ENCODE measurements at places on chromosomes 12 and 14.

DNA sequence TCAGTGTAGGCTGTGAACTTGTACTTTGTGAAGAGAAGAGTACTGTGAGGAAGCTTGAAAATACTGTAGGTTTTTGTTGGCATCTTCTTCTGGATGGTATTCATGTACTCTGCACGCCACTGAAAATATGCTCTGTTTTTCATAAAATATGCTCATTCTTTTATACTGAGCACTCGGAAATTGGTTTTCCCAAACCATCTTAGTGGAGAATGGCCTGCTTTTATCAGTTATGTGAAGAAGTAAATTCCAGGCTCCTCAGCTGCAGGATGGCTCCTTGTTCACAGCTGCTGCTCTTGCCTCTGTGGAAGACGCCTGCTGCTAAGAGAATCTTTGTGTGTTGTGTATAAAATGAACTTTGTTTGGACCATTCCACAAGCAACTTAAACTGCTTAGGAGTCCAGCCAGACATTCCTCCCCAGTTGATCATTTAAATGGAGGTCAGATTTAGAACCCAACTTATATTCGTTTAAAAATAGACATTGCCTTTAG lies 443.5 kb upstream of the RGS6 start:
- peak; percentile 69 for DNase-seq

- DNase-seq = no peak
These were observed 14.1 kb downstream of the PYROXD1 start for GRCh38 chr12:21451529-21451928.

DNA sequence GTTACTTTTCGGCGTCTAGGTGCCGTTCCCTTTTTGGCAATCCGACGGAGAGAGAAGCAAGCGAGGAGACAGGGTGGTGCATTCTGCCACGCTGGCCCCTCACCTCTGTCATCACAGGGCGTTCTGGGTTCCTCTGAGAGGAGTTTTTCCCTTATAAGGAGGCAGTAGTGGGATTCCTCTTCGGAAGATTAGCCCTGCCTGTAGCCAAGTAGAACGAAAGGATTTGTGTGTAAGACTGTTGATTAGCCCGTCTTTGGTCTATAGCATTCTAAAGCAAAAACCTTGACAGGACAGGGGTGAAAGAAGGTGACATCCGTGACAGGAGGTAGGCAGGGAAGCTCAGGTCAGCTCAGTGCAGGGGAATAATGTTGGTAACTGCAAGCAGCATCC lies 9.1 kb upstream of the NEMF start:
- peak; percentile 73 for DNase-seq

DNA sequence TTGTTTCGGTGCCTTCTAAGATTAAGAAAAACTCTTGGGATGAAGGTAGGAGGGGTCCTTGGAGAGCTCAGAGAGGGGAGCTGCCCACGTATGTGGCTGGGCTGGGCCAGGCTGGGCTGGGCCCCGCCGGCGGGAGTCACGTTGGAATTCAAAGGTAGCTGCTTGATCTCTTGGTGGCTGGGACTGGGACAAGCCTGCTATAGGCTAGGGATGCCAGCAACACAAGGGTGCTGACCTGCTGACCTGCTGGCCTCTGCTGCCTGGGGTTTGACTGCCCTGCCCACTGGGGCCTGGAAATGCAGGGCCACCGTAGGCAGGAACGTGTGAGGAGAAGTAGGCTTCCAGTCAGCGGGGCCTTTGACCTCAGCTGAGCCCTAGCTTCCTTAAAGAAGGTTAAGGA lies 52.8 kb upstream of the GTF2A1 start:
- no peak for DNase-seq

GRCh38 chr12:57248934-57249742 lies 1.8 kb downstream of the STAC3 start:
- DNase-seq = no peak

- no peak for DNase-seq
These were observed 1.2 kb upstream of the NEK9 start for GRCh38 chr14:75127903-75128595.

DNA sequence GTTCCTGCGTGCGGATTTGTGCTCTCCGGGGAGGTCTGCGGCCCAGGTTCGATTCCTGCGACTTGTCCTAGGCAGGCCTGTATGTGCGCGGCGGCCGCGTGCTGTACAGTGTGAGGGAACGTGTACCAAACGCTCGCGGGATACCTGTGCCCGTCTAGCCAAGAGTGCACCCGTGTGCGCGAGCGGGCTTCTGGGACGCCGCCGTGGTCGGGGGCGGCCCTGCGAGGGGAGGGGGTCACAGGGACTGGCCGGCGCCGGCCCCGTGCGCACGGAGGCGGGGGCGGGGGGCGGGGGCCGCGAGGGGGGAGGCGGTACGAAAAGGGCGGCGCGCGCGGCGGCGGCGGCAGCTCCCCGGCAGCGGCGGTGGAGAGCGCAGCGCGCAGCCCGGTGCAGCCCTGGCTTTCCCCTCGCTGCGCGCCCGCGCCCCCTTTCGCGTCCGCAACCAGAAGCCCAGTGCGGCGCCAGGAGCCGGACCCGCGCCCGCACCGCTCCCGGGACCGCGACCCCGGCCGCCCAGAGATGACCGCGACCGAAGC lies at the start of gene DLK1:
DLK1 (plus strand) TSS at position 343 of the 536 bp plus-strand sequence; CDS start at position 520, 177 bp downstream.
- DNase-seq = no peak

DNA sequence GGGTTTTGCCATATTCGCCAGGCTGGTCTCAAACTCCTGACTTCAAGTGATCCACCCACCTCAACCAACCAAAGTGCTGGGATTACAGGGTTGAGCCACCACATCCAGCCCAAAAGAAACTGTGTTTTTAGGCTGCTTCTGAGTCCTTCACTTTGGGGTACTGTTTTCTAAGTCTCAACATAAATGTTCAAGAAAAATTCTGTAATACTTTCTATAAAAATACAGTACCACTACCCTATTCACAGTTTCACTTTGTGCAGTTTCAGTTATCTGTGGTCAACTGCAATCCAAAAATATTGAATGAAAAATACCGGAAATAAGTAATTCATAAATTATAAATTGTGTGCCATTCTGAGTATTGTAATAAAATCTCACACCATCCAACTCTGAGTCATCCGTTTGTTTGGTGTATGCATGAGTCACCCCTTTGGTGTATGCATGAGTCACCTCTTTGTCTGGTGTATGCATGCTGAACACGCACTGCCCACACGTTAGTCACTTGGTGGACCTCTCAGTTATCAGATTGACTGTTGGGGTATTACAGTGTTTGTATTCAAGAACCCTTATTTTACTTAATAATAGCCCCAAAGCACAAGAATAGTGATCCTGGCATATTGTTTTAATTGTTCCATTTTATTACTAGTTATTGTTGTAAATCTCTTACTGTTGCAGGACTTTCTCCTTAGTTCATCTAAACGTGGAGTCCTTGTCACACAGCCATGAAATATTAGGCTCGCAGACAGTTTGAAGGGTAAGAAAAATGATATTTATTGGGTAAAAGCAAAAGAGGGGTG lies 190.2 kb downstream of the FSCB start:
- DNase-seq = no peak

- no peak for DNase-seq
These were observed 26.3 kb downstream of the PAPLN start for GRCh38 chr14:73263606-73264005.

DNA sequence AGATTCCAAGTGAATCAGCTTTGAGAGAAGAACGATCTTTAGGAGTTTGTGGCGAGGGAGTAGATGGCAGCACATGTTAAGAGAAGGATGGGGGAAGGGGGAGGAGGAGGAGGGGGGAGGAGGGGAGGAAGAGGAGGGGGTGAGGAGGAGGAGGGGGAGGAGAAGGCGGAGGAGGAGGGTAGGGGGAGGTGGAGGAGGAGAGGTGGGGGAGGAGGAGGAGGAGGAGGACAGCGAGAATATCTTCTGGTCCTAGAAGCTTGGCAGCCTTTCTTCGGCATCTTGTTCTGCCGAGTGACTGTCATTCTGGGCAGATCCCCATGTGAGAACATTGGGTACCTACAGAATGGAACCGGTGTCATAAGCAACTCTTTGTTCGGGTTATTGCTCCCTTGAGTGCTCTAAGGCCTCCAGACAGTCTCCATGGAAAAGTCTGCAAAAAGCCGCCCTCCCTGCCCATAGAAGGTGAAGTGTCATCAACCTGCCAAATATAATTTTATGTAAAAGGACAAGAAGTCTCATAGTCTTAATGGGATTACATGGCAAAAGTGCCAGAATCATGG lies 6.9 kb downstream of the RFC5 start:
- DNase-seq = no peak

GRCh38 chr14:34450542-34450915 lies 11.5 kb downstream of the SPTSSA start:
- no peak for DNase-seq

DNA sequence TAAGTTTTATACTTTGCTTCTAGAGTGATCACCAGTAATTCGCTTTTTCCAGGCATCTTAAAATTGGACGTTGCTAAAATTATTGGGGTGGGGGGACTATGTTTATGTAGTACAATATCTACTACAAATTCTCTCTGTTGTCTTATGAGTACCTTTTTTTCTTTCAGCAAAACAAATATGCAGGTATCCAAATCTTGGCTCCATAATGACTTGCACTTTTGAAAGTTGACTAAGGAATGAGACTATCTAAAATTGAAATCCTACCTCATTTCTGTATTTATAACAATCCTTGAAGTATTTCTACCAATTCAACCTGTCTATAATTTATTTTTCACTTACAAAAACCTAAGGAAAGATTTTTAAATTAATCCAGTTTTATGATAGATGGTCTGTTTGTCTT lies 2.4 kb downstream of the DYNC1H1 start:
- DNase-seq = no peak

GRCh38 chr12:713281-713875 lies 39.0 kb upstream of the WNK1 start:
- DNase-seq = no peak

- DNase-seq = no peak
These were observed 2.9 kb upstream of the CMAS start for GRCh38 chr12:22042976-22043669.

- no peak for DNase-seq
These were observed 13.0 kb downstream of the TBC1D30 start for GRCh38 chr12:64837427-64837826.

GRCh38 chr14:92552066-92552465 lies 38.5 kb downstream of the RIN3 start:
- DNase-seq = no peak

DNA sequence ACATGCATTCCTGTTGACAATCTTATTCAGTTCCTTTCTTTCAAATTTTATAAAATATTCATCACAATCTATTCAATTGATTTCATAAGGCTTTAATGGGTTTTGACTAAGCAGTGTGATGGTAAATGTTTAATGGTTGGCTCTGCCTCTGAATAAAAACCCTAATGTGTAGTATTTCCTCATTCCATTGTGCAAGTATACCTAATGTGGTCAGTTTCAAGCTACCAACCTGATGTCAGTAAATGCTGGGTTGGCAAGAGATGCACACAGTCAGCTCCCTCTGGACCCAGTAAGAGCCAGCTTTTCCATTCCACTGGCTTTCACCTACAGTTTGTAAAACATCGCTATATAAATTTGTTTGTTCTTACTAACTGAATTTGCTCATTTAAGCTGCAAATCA lies 53.9 kb downstream of the METTL25 start:
- DNase-seq = no peak

DNA sequence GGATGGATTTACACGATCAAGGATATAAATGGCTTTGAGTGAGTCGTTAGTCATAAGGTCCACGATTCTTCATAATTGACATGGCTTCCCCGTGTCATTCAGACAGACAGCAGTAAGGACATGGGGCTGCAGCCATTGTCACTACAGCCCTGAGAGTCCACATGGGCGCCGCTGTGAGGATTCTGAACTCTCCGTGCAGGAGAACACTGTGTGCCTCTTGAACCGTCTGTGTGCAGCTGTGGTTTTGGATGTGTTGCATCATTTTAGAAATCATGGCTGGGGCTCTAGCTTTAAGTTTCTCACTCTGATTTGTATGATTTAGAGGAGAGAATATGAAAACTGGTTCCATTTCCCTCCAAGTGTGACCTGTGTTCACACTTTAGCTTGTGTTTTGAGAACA lies 47.2 kb downstream of the NPAS3 start:
- DNase-seq = no peak

GRCh38 chr12:112270673-112271072 lies 111.6 kb downstream of the HECTD4 start:
- DNase-seq = no peak

- DNase-seq = no peak
These were observed 9.3 kb upstream of the TMEM121 start for GRCh38 chr14:105517096-105517495.

- DNase-seq = no peak
These were observed 5.9 kb upstream of the CACNB3 start for GRCh38 chr12:48812389-48812788.

GRCh38 chr14:50606468-50606867 lies 46.5 kb downstream of the ATL1 start:
- DNase-seq = no peak

- DNase-seq = no peak
These were observed 110.2 kb downstream of the PPP2R5E start for GRCh38 chr14:63432888-63433552.

DNA sequence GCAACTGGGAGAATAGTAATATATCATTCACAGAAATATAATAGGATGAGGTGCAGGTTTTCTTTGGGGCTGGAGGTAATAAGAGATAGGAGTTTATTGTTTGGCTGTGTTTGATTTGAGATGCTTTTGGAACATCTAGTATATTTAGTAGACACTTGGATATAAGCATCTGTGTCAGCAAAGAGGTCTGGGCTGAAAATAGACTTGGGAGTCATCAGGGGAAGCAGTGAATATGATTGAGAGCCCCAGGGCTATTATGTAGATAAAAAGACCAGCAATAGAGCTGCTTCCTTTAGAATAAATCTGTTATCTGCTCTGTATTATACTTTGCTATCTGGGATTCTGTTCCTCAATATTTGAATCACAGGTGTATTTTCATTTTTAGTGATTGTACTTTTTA lies 36.6 kb downstream of the SPATA7 start:
- no peak for DNase-seq
